ENCODE measurements at places on chromosomes 12 and 14.

DNA sequence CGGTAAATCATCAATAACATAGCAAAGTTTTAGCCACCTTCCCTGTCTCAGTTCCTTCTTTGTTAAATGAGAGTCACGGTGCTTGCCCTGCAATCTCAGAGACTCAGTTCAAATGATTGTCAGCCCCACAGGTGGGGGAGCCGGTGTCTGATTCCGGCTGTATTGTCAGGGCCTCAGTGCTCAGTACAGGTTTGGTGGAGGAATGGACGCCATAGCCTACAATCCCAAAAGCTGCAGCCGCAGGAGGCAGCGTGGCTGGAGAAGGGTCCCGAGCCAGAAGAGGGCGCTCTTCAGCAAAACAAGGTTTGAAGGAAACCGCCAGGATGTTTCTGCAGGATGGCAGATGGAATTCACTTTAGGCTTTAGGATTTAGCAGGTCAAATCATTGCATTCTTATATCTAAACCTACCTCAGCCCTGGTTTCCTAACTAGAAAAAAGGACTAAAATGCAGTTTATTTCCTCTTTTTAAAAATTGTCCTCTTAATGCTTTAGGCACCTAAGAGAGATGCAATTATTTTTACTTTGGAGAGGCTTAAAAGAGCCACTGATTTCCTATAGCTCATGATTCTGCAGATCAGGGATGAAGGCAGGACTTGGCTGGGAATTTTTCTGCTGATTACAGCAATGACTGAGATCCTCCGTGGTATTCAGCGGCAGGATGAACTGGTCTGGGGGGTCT lies 29.2 kb downstream of the FOS start:
- peak; percentile 96 for DNase-seq

DNA sequence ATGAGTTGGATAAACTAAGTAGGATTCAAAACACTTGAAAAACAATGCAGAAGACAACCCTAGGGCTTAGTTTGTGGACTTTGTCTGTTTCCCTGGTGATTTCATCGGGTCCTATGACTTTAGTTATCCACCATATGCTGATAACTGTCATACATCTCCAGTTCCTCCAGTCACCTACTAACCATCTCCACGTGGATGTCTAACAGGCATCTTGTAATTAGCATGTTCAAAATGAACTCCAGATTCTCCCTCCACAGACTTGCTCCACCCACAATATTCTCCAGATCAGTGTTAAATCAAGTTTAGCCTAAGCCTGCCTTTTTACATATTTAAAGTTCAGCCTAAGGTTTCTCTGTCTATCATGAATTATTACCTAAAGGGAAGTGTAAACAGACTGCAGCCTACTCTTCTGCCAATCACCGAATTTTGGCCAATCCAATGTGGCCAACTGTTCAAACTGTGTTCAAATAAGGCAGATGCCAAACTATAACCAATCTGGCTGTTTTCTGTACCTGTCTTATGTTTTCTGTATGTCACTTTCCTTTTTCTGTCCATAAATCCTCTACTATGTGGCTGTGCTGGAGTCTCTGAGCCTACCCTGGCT lies 87.1 kb downstream of the PAX9 start:
- DNase-seq: no peak

GRCh38 chr14:31699809-31700208 lies 138.6 kb downstream of the NUBPL start:
- DNase-seq: no peak

GRCh38 chr12:121795034-121795968 lies 1.8 kb upstream of the RHOF start:
- DNase-seq: peak; percentile 91

- no peak for DNase-seq
Measured at GRCh38 chr14:94545131-94545841, 16.0 kb upstream of the SERPINA4 start.

- no peak for DNase-seq
Measured at GRCh38 chr12:44668443-44668842, 207.7 kb downstream of the NELL2 start.

GRCh38 chr14:55399183-55399582 lies 12.4 kb downstream of the ATG14 start:
- DNase-seq: no peak

GRCh38 chr12:110796952-110797351 lies 49.8 kb upstream of the CCDC63 start:
- no peak for DNase-seq

Measured in neural crest cell (in vitro differentiated cells).